SJCRH30 (cell line): ENCODE measurements at places on chromosomes 2 and 18. TPM values are rescaled to one million over a fixed set of nuclear protein-coding genes. Genes with fewer than 3 reads are reported as not detected.

- H3K36me3 ChIP-seq: no peaks in the 10 kb centered on the region
- DNase-seq: peak; percentile 48
- peaks cover 8% of the 10 kb centered on the region for H3K4me1 ChIP-seq
- no peak overlapping the region for H3K4me3 ChIP-seq
- no peaks in the 10 kb centered on the region for H3K27me3 ChIP-seq
Observed at GRCh38 chr2:217901835-217902378, 100.9 kb downstream of the TNS1 start.

GRCh38 chr2:26424221-26424620, 22.5 kb downstream of the DRC1 start:
- no peak overlapping the region for H3K4me3 ChIP-seq
- DNase-seq: peak; percentile 28
- no peaks in the 10 kb centered on the region for H3K4me1 ChIP-seq
- no peaks in the 10 kb centered on the region for H3K36me3 ChIP-seq
- no peak overlapping the region for H3K27ac ChIP-seq

DNA sequence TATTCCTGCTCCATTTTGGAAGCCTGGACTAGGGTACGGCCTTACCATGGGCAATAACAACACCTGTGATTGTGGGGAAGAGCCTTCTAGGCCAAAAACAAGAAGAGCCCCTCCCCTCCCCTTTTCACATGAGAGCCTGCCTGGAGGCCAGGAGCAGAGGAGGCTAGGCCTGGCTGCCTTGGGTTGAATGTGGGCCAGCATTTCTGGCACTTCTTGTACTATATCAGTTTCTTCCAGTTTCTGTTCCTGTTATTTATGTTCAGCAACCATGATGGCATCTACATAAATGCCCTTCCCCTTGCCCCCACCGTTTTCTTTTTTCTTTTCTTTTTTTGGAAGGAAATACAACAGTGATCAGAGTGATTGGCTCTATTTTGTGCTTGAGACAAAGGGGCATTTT, 58.4 kb downstream of the KCTD18 start:
- no peak overlapping the region for H3K4me3 ChIP-seq
- no peak for DNase-seq
- no peaks in the 10 kb centered on the region for H3K27me3 ChIP-seq
- peaks cover 97% of the 10 kb centered on the region for H3K36me3 ChIP-seq

ACTG2 gene
- 0.08 TPM in 1 of 2 replicates, not detected in the other for total RNA-seq

- no peaks in the 10 kb centered on the region for H3K4me1 ChIP-seq
- no peaks in the 10 kb centered on the region for H3K27me3 ChIP-seq
- no peak overlapping the region for H3K4me3 ChIP-seq
- no peak overlapping the region for H3K27ac ChIP-seq
- no peak for DNase-seq
- H3K36me3 ChIP-seq: no peaks in the 10 kb centered on the region
Observed at GRCh38 chr2:229490167-229490566, 219.1 kb upstream of the PID1 start.

DNA sequence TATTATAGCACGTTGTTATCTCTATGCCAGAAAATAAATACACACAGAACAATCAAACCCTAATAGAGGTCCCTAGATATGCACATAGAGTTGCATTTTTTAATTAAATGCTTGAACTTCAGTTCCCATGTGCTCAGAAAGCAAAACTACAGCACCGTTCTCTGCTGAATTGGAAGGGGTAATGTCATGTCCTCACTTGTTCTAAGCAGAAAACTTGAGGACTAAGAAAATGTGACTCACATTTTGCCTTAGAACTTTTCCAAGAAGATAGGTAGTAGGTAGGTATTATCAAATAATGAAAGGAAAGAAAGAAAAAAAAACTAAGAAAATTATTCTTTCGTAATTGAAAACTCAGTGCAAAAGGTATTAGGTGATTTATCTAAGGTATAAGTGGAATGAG, 607.3 kb downstream of the ERBB4 start:
- H3K36me3 ChIP-seq: no peaks in the 10 kb centered on the region
- no peaks in the 10 kb centered on the region for H3K27me3 ChIP-seq
- H3K4me1 ChIP-seq: peaks cover 4% of the 10 kb centered on the region; the same call in 1 of the 2 replicates
- H3K27ac ChIP-seq: no peak overlapping the region
- no peak overlapping the region for H3K4me3 ChIP-seq

- no peak overlapping the region for H3K4me3 ChIP-seq
- H3K4me1 ChIP-seq: no peaks in the 10 kb centered on the region
- H3K27me3 ChIP-seq: no peaks in the 10 kb centered on the region
- H3K36me3 ChIP-seq: no peaks in the 10 kb centered on the region
Observed at GRCh38 chr2:75539955-75540716, 20.6 kb downstream of the EVA1A start.

SP140 gene
- 0.12 and 0.25 TPM in 2 replicates for total RNA-seq

MARS2 gene
- 13.6 TPM in 2 replicates for total RNA-seq

RBM44 gene
- total RNA-seq: 0.15 and 0.28 TPM in 2 replicates

DNA sequence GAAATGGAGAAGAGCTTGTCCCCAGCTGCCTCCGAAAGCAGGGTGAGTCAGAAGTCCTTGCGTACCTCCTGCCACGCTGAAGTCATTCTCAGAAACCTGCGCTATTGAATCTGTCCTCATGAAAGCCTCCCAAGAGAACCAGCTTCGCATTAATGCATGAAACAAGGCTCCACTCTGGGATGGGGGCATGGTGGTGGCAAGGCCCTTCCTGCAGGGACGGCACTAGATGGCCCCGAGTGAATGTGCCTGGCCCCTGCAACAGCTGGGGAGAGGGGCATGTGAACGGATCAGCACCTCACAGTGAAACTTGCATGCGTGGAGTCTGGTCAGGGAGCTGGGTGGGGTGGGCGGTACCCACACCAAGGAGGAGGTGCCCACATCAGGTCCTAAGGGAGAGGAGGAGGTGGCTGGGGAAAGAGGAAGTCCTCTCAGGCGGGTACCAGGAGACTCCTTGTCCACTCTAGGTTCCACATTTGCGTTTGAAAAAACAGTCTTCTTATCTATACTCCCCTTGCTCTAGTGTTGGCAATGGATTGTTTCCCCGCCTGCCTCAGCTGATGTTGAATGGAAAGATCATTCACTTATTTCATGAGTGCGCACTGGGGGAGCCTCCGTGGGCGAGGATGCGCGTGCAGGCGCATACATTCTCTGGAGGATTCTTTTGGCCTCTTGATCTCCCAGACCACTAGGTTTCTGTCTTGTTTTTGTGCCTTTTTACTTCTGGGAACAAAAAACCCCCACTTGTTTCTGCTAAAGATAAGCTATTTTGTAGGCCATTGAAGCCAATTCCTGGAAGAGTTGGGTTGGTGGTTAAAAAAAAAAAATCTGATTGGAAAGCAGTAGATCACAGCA, 104.7 kb downstream of the KLHL29 start:
- DNase-seq: no peak
- H3K27me3 ChIP-seq: no peaks in the 10 kb centered on the region
- no peaks in the 10 kb centered on the region; the same call in 1 of the 2 replicates for H3K36me3 ChIP-seq

GRCh38 chr2:99439971-99440505, 49.8 kb downstream of the REV1 start:
- H3K27me3 ChIP-seq: no peaks in the 10 kb centered on the region
- no peak overlapping the region for H3K27ac ChIP-seq
- peaks cover 41% of the 10 kb centered on the region for H3K36me3 ChIP-seq
- DNase-seq: no peak
